ENCODE measurements at places on chromosomes 4 and X. TPM values are rescaled to one million over a fixed set of nuclear protein-coding genes. Genes with fewer than 3 reads are reported as not detected.

DNA sequence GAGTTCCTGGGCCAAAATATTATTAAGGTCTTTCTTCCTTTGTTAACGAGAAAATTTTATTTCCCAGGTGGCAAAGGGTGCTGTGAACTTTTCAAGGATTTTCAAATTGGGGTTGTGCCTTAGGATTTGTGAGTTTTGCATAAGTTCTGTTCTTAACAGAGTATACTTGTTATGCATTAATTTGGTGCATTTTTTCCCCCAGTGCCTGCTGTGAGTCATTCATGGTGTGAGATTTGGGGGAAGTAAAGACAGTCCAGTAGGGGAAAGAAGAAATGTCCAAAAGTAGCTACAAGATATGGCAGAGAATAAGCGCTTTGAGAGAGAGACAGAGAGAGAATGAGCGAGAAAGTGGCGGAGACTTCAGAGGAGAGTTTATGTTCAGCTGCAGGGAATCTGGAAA, 239.2 kb downstream of the ARHGAP10 start:
- H3K27me3 ChIP-seq = no peaks in the 10 kb centered on the region
- no peaks in the 10 kb centered on the region for H3K36me3 ChIP-seq
- DNase-seq = no peak
- no peaks in the 10 kb centered on the region for H3K4me1 ChIP-seq

The TMPRSS11D gene
- not detected for total RNA-seq

DNA sequence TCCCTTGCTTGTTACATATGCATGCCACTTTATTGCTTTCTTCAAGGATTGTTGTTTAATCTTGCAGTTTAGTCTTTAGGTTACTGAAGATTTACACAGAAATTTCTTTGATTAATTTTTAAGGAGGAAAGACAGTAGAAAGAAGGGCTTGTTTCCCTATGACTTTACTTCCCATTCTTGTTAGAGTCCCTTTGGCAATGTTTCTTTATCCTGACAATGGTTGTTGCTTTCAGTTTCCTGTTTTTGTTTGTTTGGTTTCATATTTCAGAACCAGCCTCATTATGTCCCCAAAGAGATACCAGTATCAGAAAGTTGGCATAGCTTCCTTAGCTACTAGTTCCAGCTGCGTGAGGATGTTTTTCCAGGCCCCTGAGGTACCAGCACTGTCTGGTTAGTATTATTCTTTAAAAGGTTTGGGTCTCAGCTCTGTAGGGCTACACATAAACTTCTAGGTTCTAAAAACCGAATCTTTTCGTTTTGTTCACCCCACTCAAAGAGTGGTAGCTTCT, 61.3 kb upstream of the UNC5C start:
- no peak for DNase-seq
- no peak overlapping the region for H3K4me3 ChIP-seq
- H3K36me3 ChIP-seq = no peaks in the 10 kb centered on the region
- no peaks in the 10 kb centered on the region for H3K4me1 ChIP-seq
- no peak overlapping the region for H3K27ac ChIP-seq

- no peaks in the 10 kb centered on the region for H3K27me3 ChIP-seq
- DNase-seq = no peak
- H3K4me3 ChIP-seq = no peak overlapping the region
- H3K36me3 ChIP-seq = peaks cover 2% of the 10 kb centered on the region
- no peaks in the 10 kb centered on the region for H3K4me1 ChIP-seq
- no peak overlapping the region for H3K27ac ChIP-seq
These were observed 3.4 kb downstream of the GPRASP1 start for GRCh38 chrX:102654696-102655095.

DNA sequence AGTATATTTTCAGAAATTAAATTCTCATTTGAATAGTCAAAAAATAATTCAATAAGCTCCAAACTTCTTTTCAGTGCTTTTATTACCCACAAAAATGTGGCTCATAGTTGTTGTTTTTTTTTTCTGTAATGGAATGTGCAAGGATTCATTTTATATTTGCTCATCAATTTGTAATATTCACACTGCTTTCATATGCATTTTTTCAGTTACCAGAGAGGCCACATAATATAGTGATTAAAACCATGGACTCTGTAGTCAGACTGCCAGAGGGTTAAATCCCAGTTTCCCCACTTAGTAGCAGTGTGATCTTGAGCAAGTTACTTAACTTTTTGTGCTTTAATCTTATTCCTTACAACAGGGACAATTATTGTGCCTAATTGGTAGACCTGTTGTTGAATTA, 64.5 kb downstream of the FAM9B start:
- no peak overlapping the region for H3K27ac ChIP-seq
- DNase-seq = no peak
- H3K4me1 ChIP-seq = no peaks in the 10 kb centered on the region
- no peak overlapping the region for H3K4me3 ChIP-seq
- no peaks in the 10 kb centered on the region for H3K36me3 ChIP-seq
- H3K27me3 ChIP-seq = no peaks in the 10 kb centered on the region

GRCh38 chrX:72272868-72273267, 4.2 kb downstream of the RPS4X start:
- H3K27me3 ChIP-seq = no peaks in the 10 kb centered on the region
- no peak for DNase-seq
- no peak overlapping the region for H3K4me3 ChIP-seq
- H3K4me1 ChIP-seq = peaks cover 36% of the 10 kb centered on the region
- H3K36me3 ChIP-seq = peaks cover 17% of the 10 kb centered on the region

The FREM3 gene
- 0.16 TPM for total RNA-seq

DNA sequence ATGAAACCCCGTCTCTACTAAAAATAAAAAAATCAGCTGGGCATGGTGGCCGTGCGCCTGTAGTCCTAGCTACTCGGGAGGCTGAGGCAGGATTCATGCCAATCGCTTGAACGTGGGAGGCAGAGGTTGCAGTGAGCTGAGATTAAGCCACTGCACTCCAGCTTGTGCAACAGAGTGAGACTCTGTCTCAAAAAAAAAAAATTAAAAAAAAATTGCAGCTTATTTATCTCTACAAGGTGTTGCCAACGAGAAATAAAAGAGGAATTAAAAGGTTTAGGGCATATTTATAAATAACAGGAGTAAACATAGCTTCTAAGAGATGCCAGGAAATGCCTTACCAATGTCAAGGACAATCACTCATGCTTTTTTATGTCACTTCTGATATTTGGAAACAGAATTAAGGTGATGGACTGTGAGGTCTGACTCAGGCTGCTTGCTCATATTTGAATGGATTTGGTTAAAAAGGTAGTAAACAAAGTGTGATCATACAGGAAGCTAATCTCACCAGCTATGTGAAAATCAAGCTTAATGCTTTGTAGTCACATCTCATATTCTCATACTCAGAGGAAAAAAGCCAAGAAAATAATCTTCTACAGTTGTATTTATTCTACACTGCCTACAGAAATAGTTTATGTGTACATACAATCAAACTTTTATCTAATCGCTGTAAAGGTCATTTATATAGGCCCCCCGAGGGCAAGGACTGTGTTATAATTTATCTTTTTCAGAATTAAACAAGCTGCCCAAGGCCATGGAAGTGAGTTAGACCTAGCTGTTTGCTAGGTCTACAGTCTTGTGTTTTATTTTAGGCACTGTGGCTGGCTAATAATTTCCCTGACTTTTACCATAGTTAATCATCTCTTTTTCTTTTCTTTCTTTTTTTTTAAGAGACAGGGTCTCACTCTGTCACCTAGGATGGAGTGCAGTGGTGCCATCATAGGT, 61.1 kb upstream of the RBMX start:
- no peak for DNase-seq
- H3K4me1 ChIP-seq = no peaks in the 10 kb centered on the region
- H3K27me3 ChIP-seq = no peaks in the 10 kb centered on the region
- no peaks in the 10 kb centered on the region for H3K36me3 ChIP-seq
- H3K4me3 ChIP-seq = no peak overlapping the region
